Gastroesophageal sphincter (tissue), 4 donors: ENCODE measurements at places on chromosomes 7 and 10.
A peak's percentile ranks its signal among the peaks of the same experiment; 100 is the strongest.

DNA sequence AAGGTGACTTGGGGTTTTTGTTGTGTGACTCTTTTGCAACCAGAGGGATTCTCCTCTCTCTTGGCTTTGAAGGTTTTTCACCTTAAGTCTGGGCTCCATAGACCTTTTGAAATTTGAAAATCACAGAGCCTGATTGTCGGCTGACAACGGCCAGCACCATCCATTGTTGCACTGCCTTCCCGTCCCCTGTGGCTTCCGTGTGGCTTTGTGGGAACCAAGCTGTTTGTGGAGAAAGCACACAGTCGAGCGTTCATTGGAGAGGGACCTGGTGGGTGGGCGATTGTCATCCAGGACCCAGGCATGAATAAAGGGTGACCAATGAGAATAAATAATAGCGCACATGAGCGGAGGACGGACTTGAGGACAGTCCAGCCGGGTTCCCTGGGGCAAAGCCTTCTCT lies 7.4 kb upstream of the RAMP3 start:
- ATAC-seq, result no peak

DNA sequence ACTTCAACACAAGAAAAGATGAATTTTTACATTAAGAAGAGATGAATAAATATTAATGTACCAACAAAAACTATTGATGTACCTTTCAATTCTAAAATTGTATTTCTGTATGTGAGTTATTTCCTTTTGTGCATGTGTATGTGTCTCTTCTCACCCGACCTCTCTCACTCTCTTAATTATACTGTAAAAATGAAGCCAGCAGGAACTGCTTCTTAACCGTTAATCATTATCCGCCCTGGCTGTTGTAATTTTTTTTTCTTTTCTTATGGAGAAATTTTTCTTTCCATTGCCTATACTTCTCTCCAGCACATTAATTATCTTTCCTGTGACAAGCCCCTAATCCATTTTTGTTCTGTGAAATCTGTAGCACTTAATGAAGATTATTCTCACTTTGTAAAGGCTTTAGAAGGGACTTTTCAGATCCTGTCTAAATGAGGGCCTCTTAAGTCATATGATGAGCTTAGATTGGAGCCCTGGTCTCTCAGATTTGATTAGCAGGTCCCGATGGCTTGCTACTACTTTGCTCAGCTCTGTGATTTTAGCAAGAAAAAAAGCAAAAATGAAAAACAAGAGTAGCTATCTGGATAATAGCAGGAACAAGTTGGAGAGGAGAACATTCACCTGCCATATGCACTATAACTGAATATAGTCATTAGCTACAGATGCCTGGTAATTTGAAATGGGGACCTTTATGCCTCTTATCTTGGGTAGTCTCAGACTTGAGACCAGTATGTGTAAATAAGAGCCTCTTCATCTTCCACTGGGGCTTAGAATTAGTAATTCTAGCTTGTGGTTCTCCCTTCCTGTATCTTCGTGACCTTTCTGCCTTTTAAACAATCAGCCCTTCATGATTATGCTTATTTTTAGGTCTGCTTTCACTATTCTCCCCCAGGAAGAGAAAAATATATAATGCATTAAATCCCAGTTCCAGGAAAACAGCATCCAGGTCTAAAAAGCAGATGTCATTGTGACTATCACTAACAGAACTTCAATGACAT lies 80.0 kb upstream of the COL1A2 start:
- ATAC-seq, result no peak

DNA sequence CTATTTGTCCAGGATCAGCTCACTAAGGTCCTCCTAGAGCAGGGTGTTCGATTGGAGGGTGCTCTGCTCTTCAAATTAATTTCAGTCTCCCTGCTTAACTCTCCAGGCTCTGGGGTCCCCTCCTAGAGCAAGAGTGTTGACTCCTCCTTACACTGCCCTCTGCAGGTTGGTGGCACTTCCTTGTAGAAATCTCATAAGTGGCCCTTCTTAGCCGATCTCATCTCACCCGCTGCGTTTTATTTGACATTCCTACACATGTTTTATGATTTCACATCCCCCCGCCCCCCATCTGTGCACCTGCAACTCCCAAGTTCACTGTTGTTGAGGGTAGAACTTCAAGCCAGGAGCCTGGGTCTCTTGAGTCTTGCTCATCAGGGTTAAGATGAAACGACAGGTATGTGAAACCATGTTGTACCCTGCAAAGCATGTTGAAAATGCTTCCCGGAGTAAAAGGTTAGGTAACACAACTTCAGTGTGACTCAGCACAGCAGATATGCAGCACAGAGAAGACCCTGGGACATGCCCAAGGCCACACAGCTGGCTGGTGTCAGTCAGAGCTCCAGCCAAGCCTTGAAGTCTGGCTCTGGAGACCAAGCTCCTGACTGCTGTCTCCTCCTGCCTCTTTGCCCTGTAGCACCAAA lies 171.2 kb downstream of the PRKAG2 start:
- ATAC-seq, result peak; percentile 61

DNA sequence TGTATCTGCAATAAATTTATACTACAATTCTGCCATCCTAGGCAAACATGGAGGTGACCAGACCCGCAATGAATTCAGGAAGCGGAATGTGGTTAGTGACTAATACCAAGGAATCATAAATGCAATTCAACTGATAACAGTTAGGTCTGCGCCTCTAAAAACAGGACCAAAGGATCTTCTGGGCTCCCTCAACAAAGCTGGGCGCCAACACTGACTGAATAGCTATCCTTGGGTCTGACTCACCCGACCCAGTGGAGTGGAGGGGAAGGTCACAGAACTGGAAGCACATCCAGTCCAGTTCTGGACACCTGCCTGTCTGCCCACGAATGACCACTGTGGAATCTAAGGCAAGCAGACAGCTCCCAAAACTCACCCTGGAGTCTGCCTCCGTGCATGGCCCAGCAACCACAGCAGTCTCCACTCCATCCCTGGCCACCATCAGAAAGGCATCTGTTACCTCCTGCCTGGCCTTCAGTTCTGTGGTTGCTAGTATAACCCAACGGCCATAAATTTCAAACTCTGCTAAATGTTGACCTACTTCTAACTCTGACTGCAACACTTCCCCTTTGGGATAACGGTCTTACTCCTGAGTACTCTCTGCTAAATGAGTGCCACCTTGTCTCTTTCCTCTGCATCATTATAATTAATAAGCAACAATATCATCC lies 43.0 kb upstream of the DLX6 start:
- no peak for ATAC-seq

GRCh38 chr10:123930340-123931001 lies 38.9 kb upstream of the CPXM2 start:
- ATAC-seq, result peak; percentile 81

DNA sequence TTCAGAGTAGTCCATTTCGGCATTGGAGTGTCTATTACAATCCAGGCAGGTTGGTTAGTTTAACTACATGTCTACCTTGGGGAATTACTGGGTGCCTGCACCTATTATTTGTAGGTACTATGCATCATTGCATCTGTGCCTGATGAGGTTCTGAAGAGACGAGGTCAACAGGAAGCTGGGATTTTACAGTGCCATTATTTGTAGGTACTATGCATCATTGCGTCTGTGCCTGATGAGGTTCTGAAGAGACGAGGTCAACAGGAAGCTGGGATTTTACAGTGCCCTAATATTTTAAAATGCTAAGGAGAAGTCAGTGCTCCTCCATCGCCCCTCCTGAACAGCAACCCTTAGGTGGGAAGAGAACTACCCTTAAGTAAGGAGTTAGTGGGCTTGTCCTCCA lies 41.7 kb downstream of the NPY start:
- ATAC-seq, result no peak

- ATAC-seq, result peak; percentile 89
These were observed 872.4 kb downstream of the LRMDA start for GRCh38 chr10:76303682-76304316.

DNA sequence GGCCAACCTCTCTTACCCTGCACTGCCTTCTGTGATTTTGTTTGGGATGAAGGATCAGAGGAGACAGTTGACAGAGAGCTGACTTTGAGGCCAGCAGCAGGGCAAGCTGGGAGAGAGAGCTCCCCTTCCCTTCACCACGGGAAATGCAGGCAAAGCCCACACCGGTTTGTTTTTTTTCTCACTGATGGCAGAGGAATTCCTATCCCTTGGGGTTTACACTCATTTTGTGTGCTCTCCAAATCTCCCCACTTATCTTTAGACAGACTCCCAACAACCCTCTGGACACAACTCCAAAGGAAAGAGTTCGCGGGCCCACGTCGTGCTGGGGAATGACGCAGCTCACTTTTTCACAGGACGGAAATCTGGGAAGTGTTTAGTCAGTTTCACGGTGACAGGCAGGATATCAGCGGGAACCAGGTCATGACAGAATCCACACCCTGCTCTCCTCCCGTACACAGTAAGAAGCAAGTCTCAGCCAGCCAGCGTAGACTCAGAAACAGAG lies 68.3 kb upstream of the FAM171A1 start:
- peak; percentile 67 for ATAC-seq

GRCh38 chr7:25006276-25006675 lies 26.3 kb upstream of the OSBPL3 start:
- ATAC-seq, result no peak

DNA sequence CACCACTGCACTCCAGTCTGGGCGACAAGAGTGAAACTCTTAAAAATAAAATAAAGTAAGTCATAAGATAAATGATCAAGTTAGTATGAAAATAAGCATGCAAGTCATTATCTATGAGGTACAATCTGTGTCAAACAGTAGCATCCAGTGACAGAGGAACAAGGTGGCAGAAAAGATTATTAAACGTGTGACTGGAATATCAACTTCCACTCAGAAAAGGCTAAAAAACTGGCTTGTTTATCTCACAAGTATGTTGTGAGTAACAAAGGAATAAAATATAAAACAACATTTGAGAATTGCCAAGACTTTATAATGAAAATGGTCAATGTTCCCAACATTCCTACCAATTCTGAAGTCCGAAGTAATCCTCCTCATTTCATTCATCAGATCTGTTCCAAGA lies 30.3 kb downstream of the ITGB1 start:
- no peak for ATAC-seq

DNA sequence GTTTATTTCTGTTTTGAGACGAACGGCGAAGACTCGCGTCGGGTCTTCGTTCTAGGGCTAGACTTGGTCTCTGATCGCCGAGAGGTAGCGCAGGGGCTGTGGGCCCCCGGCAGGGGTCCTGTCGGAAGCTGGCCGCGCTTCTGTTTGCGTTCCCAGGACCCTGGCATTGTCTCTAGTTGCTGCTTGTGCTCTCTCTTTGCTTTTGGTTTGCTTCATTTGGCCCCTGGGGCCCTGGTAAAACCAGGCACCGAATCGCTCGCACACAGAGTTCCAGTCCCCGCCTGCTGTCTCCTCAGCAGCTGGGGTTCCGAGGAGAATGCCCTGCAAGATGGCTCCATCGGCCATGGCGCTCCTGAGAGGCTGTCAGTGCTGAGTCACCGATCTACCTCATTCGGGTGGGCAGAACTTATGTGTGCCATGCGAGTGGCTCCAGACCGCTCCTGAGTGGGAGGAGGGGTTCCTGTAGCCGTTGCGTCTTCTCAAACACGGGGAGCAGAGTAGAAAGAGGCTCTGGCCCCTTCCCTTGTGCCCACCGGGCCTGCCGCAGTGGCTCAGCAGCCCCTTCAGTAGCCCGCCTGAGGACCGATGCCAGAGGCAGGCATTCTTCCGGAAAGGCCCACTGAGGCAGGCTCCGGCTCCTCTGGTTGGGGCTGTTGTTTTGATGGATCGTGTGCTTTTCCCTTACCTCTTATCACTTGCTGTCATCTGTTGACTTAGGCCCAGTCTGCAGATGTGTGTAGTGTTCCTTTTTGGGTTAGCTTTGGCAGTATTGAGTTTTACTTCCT lies 826 bp downstream of the CHPF2 start:
- peak; percentile 28 for ATAC-seq
